Stimulated activated CD4-positive, alpha-beta T cell treated with anti-CD3 and anti-CD28 coated beads, Interleukin-1b, Interleukin-23, amount 100 ng/mL, for 4 hours (primary cell): ENCODE measurements at places on chromosomes 11 and 22.

DNA sequence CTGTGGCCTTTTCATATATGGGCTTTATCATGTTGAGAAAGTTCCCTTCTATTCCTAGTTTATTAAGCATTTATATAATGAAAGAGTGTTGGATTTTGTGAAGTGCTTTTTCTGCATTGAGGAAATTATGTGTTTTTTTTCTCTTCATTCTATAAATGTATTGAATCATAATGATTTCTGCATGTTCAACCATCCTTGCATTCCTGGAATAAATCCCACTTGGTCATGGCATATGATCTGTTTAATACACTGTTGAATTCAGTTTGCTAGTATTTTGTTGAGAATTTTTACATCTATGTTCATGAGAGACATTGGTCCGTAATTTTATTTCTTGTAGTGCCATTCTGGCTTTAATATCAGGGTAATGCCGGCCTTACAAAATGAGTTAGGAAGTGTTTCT, 25.8 kb downstream of the PIM3 start:
- no peak for DNase-seq

DNA sequence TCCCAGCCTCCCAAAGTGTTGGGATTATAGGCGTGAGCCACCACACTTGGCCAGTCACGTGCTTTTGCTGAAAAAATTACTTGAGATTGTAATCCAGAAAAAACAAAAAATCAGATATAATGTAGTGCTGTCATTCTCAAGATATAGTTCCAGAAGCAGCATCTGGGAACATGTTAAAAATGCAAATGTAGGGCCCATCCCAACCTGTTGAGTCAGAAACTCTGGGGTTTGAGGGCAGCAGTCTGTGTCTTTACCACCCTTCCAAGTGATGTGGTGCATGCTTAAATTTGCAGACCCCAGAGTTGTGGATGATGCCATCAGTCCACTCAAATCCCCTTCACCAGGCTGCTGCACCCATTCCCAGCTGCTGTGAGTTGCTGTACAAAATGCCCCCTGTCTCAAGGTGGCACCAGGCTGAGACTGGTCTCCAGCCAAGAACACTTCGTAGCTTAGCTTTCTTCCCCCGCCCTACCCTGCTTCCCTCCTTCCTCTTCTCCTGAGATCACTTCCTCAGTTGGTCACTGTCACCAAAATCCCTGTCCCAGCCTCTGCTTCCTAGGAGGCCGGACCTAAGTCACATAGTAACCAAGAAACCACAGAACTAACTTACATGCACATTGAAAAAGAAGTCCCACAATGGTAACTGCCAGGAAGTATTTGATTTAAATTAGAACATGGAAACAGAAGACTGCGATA, 18.2 kb upstream of the ARRB1 start:
- DNase-seq: no peak

GRCh38 chr11:107078375-107078774, 60.1 kb upstream of the GUCY1A2 start:
- DNase-seq: no peak

DNA sequence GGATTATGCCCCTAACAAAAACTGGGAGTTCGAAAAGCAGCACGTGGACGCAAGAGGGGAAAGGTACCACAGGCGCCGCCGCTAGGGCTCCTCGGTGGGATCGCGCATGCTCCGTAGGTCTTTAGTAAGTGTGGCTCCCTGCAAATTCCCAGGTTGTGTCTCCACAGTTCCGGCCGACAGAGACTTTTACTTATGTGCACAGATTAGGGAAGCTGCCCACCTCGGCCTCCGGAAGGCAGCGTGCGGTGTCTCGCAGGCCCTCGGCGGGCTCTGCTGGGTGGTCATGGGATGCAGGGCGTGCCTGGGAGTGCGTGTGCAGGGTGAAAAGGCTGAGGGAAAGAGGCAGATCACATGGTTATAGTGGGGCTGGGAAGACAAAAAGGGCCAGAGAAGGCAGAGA, 39.7 kb upstream of the PANX1 start:
- DNase-seq: no peak

- no peak for DNase-seq
These were observed 123.3 kb upstream of the CCDC90B start for GRCh38 chr11:83409476-83409875.

GRCh38 chr11:95337175-95337957, 106.4 kb upstream of the SESN3 start:
- DNase-seq: peak; percentile 21

DNA sequence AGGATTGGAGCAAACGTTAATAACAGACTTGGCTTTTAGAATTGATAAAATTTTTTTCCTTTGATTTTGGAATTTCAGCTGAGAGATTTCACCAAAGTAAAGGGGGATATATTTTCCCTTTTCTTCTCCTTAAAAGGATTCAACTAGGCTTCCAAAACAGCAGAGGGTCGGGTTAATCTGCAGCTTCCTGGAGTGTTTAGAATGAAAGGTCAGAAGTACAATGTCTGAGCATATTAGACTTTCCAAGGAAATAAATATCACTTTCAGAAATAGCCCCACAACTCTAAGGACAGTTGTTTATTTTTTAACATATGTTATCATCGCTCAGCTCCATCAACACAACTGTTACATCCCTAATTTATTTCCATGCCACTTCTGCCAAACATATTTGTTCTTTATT, 1532.9 kb upstream of the RAG2 start:
- DNase-seq: no peak

DNA sequence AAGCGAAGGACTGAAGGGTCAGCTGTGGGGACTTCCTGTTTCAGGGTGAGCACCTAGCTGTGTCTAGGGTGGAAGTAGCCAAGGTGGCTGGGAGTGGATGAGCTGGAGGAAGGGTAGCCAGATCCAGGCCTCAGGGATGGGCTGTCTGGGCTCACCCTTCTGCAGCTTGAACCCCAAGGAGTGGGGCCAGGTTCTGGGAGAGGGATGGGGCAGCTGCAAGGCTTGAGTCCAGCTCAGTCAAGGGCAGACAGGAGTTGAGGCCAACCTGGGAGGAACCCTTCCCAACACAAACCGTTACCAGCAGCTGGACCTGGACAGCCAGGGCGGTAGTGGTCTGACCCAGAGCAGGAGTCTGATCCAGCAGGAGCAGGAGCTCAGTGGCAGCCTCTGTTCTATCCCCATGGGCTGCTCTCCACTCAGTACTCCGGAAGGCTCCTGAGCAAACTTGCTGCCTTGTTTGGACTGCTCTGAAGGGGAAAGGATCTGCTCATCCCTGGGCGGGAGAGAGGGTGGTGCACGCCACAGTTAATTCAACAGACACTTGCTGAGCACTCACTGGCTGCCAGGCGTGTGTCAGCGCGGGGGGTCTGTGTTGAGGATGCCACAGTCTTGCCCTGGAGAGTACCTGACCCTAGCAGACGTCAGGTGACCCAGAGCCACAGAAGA, 53.8 kb upstream of the THY1 start:
- DNase-seq: no peak

DNA sequence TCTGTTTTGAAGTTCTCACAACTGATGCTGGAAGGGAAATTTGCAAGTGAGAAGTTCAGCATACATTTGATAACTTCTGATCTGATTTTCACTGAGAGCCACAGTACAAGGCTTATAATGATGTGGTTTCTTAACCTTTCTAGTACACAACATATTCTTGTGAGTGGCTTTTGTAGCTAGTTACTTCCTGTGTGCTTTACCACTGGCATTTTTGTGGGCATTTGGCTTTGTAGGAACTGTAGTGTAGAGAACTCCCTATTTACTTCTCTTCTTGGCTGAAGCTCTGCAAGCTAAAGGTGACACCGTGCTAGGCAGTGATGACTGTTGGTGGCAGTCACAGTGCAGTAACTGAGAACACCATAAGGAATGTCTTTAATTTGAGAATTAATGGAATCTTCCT, 14.9 kb downstream of the USP47 start:
- DNase-seq: no peak

DNA sequence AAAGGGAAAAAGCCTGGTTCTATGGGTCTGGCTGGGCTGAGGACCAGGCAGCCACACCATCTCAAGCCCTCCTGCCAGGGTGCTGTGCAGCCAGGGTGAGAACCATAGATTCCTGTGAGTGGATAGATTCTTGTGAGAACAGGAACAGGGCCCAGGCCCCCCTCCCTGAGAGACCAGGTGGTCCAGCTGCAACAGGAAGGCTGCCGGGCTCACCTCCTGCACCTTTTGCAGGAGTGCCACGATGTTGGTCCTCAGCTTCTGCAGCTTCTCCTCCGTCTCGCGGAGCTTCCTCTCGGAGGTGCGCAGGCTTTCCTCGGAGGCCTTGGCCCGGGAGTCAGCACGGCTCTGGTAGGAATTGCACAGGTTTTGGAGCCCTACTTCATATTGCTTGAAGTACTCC, 40.8 kb downstream of the MORC2 start:
- DNase-seq: no peak

DNA sequence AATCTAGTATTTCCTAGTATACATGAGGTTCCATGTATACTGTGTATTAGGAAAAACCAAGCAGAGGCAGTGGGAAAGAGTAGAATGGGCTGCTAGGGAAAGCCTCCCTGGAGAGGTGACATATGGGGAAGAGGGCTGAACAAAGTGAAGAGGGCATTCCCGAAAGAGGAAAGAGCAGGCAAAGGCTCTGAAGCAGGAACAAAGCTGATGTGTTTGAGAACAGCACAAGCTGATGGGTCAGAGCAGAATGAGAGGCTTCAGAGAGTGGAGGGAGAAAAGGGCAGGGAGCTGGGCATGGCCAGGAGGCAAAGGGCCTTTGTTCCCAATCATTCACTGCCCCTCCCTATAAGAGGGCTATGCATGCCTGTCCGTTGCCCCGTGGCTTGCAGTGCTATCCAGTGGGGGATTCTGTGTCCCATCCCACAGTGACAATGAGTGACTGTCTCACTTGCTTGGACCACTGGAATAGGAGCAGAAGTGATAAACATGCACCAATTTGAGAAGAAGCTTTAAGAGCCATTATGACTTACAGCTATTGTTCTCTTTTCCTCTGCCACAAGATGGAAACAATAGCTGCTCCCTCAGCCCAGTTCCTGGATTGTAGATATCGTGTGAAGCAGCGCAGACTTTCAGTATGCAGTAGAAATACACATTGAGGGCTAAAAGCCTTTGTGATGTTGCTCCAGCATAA, 39.6 kb downstream of the GALNT18 start:
- DNase-seq: no peak
